ENCODE measurements at places on chromosomes 4 and X.

- no peak for DNase-seq
Observed at GRCh38 chrX:79036157-79036880, 91.1 kb downstream of the P2RY10 start.

GRCh38 chr4:55321707-55322264 is 24.3 kb upstream of the SRD5A3 start:
- DNase-seq, result no peak

- DNase-seq, result no peak
Observed at GRCh38 chrX:79452881-79453280, 85.7 kb upstream of the ITM2A start.

GRCh38 chr4:139736274-139736660 is 70.6 kb downstream of the MGST2 start:
- no peak for DNase-seq

DNA sequence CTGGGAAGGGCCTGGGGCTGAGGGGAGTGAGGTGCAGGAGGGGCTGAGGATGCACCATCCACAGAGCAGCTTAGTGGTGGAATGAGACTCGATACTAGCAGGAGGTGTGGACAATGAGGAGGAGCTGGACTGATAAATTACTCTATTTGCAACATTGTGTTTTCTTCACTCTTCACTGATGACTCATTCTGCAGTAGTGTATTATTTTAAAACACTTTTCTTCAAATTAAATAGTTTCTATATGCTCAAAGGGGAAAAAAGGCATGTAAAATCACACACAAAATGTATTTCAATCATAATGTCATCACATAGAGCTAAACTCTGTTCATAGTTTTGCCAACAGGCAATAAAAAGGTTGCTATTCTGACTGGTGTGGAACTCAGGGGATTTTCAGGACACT is 467.0 kb upstream of the CTSO start:
- DNase-seq, result no peak

DNA sequence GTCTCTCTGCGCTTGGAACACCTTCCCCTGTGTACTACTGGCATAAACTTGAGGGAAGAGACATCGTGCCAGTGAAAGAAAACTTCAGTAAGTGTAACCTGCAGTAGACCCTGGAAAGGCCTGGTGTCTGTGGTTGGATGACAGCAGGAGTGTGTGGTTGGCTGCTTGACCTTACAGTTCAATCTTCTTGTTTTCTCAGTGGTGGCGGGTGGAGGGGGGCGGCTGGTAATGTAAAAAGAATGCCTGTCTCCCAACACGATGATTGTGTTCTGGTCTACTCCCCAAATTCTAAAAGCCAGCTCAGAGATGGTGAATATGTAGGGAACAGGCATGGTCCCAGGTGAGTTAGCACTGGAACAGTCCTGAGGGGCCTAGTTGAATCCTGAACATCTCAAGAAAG is 18.6 kb downstream of the PSMD10 start:
- DNase-seq, result no peak
